ENCODE measurements at places on chromosomes 3 and 15.

GRCh38 chr15:99433757-99434450 is 131.9 kb upstream of the MEF2A start:
- no peak for DNase-seq

- no peak for DNase-seq
These were observed 59.8 kb downstream of the TP53BP1 start for GRCh38 chr15:43433165-43433564.

DNA sequence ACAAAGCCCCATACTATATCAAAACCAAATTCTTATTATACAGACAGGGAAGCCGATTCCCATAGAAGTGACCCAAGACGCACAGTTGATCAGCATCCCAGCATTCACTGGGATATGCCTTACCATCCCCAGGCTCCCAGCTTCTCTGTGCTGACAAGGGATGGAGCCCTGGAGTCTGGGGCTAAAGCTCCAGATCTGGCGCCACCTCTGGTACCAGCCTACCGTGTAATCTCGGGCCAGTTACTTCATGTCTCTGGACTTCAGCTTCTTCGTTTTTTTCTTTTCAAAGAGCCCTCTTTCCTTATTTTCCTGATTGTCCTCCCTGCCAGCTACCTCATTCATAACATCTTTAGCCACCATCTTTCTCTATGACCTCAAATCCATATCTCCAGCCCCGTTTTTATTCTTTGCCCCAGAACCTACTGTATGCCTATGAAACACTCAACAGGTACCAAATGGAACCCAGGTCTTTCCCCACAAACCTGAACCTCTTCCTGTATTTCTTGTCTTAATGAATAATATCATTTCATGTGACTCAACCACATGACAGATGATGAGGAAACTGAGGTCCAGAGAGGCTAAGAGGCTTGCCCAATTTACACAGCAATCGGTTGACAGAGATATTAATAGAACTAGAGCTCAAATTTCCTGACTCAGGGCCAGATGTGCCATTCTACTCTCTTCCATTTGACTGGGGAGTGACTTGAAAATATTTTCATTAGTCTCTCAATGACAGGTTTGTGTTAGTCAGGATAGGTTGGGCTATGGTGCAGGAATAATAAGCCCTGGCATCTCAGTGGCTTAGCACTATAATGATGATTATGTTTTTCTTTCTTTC is 85.4 kb upstream of the TLE3 start:
- DNase-seq = no peak

DNA sequence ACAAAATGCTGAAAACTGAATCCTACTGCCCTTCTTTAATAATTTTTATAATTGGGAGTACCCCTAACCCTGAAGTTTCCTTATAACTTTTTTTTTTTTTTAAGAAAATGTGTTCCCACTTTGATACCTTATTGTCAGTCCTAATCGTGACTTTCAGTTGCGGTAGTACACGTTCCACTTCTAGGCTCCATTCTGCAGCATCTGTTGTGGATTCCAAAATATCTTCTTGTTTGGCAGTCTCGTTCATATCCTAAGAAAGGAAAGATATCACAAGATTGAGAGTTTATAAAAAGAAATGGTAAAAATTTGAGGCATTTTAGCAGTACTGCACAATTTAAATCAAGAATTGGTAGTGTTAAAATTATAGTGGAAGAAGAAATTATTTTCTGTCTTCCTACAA is 30.8 kb downstream of the IFT57 start:
- no peak for DNase-seq

- DNase-seq = peak; percentile 6
These were observed 12.4 kb upstream of the CACNA2D2 start for GRCh38 chr3:50515565-50516439.

- no peak for DNase-seq
These were observed 144.5 kb upstream of the GRM7 start for GRCh38 chr3:6716420-6716819.

DNA sequence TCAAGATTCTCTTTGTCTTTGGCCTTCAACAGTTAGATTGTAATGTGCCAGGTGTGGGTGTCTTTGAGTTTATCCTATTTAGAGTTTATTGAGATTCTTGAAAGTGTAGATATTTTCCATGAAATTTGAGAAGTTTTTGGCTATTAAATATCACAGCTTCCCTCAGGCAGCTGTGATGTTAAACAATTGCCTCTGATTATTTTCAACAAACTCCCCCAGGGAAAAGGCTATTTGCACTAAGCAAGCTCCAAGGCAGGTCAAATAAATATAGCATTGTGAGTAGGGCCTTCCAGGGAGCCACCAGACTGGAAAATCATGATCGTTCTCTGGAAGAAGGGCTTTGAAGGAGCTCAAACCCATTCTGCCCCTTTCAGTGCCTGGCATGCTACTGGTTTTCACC is 107.0 kb downstream of the EEFSEC start:
- no peak for DNase-seq

DNA sequence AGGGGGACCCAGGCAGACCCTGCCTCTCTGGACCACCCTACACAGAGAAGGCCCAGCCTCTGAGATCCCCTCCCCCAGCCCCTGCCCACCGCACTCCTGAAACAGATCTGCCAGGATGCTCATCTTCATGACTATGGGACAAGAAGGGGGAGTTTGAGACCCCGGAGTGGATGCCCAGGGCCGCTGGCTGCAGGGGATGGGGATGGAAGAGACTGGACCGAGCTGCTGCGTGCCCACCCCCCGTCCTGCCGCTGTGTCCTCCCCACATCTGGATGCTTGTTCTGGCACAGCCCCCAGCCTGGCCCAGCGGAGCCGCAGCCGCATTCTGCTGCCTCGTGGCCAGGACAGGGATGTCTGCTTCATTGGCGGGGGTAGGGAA is 30.3 kb upstream of the SEMA3F start:
- no peak for DNase-seq

- no peak for DNase-seq
These were observed 10.7 kb downstream of the THSD4 start for GRCh38 chr15:71125831-71126450.

GRCh38 chr15:85312486-85312885 is 67.9 kb upstream of the AKAP13 start:
- no peak for DNase-seq

- no peak for DNase-seq
These were observed 580.8 kb upstream of the ALCAM start for GRCh38 chr3:104785947-104786346.

GRCh38 chr3:38111201-38111600 is 25.7 kb downstream of the ACAA1 start:
- no peak for DNase-seq

DNA sequence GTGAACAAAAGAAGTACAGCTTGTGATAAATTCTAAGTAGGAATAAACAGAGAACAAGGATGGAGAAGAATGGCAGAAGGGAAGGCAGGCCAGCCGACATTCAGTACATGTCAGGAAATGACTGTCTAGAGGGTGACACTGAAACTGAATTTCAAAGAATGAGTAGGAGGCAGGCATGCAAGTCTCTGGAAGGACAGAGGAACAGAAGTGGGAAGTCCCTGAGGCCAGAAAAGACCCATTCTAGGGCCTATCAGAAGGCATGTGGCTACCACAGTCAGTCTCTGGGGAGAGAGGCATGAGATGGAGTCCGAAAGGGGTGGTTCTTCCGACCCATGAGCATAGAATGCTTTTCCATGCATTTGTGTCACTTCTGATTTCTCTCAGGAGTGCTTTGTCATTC is 243.5 kb upstream of the UBE2E2 start:
- DNase-seq = no peak

DNA sequence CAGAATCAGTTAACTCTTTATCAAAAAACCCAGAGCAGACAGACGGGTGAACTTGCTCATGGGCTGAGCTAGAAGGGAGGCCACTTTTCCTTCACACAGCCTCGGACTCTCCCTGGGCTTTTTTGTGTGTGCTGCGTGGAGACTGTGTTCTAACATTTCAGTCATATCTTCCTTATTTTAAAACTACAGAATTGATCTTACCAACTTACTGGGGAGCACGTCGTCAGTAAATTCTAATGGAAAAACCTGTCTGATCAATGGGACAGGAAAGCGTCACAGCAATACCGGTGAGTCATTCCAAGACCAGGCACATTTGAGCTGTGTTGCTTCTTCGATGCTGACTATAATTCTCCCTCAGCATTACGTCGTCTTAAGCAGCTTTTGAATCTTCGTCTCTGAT is 145.1 kb downstream of the LPP start:
- DNase-seq = no peak

DNA sequence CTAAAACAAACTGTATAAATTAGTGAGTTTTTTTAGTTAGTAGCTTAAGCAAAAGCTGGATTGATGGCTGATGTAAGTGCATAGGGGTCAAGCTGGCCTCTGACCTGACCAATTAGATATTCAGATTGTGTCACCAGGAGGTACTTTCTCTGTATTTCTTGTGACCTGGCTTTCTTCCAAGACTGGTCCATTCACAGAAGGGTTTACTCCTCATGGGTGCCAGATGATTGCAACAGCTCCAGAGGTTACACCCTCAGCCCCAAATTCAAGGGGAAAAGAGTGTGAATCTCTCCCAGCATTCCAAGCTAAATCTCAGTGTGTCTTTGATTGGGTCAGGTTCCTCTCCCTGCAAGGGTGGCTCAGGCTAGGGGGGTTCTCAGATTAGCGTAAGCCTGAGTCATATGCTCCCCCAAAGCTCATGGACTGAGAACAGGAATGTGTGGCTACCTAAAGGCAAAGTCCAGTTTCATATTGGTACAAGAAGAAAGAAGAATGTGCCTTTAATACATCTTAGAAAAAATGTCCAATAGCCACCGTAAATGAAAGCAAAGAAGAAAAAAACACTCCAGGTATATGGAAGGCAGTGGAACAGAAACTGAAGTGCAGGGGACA is 16.5 kb downstream of the PML start:
- DNase-seq = no peak

DNA sequence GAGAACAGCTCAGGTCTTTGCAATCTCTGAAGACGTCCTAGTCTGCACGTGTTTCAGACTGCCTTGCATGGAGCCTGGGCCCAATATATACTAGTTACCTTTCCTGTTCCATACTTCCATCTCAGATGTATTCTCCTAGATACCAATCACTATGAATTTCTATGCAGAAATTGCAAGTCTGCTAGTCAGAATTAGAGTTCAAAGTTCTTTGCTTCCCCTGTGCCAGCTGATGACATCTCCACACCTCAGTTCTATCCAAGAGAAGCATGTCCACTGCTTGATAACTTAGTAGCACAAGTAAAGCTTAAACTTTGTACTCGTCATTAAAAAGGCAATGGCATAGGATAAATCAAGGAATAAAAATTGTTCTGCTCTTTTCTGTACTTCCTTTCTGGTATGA is 133.6 kb upstream of the PLXND1 start:
- DNase-seq = no peak

- DNase-seq = no peak
These were observed 519.7 kb downstream of the DIPK2A start for GRCh38 chr3:144491333-144491732.

- no peak for DNase-seq
These were observed 75.0 kb downstream of the SEMA5B start for GRCh38 chr3:122952520-122952919.

DNA sequence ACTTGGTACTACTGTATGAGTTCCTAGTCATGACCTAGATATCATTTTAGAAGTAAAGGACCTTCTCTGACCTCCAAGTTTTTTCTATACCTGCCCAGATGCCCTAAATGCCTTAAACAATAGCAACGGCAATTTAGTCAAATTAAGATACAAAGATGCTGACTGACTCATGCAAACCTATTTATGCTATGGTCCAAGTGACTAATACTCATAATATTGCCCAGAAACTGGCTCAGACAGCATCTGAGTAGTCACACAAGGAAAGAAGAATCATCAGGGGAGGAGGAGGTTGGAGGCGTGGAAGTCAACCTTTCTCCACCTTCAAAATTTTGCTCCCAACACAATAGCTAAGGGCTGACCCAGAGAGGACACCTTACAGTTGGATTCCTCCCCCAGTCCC is 6.8 kb downstream of the FYCO1 start:
- no peak for DNase-seq

DNA sequence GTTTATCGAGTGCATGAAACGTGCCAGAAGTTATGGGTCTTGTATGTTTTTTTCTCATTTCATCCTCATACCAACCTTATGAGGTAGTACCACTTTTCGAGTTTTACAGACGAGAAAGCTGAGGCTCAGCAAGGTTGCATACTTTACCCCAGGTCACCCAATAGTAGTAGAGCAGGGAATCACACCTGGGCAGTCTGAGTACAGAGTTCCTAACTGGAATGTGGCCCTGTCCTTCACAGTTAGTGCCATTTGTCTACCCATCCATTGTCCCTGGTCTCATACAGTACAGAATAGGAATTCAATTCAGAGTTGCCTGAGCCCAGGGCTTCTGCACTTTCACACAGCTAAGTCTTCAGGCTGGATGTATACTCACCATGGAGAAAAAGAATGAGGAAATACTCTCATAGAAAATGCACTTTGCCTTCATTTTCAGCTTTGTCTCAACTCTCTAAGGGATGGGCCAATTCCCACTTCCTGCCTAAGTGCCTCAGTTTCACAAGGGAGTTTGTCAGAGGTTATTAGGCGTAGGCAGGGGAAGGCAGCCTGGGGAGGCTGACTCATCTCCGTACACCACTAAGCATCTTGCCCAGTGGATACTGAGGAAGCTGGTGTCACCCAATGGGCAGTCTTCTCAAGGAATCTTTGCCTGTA is 93.2 kb downstream of the TMEM212 start:
- no peak for DNase-seq

DNA sequence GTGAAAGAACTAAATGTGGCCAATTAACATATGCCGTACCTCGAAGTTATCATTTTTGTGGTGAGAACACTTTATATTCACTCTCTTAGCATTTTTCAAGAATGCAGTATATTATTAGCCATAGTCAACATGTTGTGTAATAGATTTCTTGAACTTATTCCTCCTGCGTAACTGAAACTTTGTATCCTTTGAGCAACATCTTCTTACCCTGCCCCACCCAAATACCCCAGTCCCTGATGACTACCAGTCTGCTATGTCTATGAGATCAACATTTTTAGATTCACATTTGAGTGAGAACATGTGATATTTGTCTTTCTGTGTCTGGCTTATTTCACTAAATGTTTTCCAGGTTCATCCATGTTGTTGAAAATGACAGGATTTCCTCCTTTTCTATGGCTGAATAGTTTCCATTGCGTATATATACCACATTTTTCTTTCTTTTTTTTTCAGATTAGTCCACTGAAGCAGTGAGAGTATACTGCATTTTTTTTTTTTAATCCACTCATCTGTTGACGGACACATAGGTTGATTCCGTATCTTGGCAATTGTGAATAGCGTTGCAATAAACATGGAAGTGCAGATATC is 12.7 kb upstream of the KBTBD8 start:
- DNase-seq = no peak

DNA sequence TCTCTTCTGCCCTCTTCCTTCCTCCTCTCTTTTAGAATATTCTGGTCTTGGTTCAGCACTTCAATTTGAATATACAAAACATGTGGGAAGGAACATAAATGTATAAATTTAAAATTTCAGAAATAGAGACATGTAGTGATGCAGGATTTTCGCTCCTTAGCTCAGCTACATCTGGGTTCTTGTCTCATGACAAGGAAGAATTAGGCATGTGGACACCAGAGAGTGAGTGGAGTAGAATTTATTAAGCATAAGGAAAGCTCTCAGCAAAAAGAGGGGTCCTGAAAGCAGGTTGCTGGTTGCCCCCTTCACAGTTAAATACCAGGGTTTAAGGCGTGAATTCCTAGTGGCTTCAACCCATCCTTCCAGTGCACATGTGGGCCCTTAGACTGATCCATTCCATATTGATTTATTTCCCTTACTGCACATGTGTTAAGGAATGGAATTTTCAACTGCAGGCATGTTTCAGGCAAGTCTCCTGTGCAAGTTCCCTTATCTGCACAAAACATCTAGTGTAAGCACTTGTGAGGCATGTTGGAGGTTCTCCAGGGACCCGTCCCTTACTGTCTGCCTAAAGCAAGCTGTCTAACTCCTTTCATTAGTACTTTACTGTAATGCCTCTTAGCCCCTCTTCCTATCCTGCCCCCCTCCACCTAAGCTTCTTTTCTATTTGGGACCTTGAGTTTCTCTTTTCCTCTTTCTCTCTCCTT is 133.2 kb upstream of the STRIT1 start:
- no peak for DNase-seq

All from activated T-cell treated with anti-CD3 and anti-CD28 coated beads for 1 hour (primary cell).